ENCODE measurements at places on chromosomes 7 and 10. TPM values are rescaled to one million over a fixed set of nuclear protein-coding genes. Genes with fewer than 3 reads are reported as not detected.
A peak's percentile ranks its signal among the peaks of the same experiment; 100 is the strongest.

GRCh38 chr7:143385891-143386781 is 5.0 kb downstream of the ZYX start:
- no peak overlapping the region for H3K4me3 ChIP-seq
- peaks cover 23% of the 10 kb centered on the region for H3K4me1 ChIP-seq
- H3K36me3 ChIP-seq = peaks cover 19% of the 10 kb centered on the region
- DNase-seq = no peak

- peak; percentile 87 for DNase-seq
- peaks cover 5% of the 10 kb centered on the region for H3K36me3 ChIP-seq
- no peak overlapping the region for H3K27ac ChIP-seq
- no peak overlapping the region for H3K4me3 ChIP-seq
Measured at GRCh38 chr10:25875556-25876165, 58.4 kb upstream of the MYO3A start.

DNA sequence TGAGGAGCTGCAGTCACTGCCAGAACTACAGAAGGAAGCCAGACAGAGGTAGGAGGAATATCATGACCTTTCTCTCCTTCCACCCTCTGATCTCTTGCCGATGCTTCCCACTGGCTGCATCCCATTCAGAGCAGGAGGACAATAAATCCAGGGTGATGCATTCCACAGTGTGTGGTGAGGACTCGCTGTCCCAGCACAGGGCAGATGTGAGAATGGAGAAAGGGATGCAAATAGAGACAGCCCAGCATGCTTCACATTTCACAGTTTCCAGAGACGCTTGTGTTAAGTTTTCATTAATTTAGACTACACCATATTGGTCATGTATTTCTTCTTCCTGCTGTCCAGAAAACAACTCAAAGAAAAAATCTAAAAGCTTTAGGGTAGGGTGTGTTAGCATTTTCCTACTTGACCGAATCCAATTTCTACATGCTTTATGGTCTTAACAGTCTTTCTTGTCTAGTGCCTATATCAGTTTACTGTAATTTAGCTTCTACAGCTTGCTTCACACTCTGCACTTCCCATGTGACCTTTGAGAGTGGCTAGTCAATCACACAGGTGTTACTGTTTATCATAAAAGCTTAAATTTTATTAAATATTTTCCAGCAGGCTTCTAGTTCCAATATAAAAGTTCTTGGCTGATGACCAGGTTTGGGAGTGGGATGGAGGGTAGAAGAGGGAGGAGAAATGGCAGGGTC is 155.6 kb downstream of the RAPGEF5 start:
- H3K27ac ChIP-seq = no peak overlapping the region
- H3K4me3 ChIP-seq = peak overlapping the region; percentile 16
- H3K36me3 ChIP-seq = peaks cover 65% of the 10 kb centered on the region
- no peak for DNase-seq
- H3K4me1 ChIP-seq = peaks cover 39% of the 10 kb centered on the region

DNA sequence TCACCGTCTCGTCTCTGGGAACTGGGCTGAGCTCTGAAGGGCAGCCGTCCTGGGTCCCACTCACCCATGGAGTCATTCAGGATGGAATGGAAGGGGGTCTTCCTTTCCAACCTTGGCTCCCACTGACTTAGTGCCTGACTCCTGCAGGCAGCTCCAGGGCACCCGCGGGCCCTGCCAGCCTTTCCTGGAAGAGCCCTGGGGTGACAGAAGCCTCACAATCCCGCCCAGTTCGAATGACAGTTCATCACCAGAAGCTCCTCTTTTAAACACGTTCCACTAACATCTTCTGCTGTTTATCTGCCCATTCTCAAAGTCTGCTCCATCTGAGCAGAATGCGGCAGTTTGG is 110.6 kb downstream of the TNS3 start:
- peaks cover 4% of the 10 kb centered on the region for H3K27me3 ChIP-seq
- H3K4me3 ChIP-seq = no peak overlapping the region
- DNase-seq = no peak
- no peak overlapping the region for H3K27ac ChIP-seq
- peaks cover 2% of the 10 kb centered on the region for H3K4me1 ChIP-seq

GRCh38 chr7:15236952-15237351 is 324.9 kb downstream of the AGMO start:
- DNase-seq = no peak
- no peak overlapping the region for H3K4me3 ChIP-seq
- no peaks in the 10 kb centered on the region for H3K27me3 ChIP-seq

The CHST15 gene
- total RNA-seq = 148 TPM

GRCh38 chr10:86261941-86262687 is 104.5 kb downstream of the GRID1 start:
- no peak overlapping the region for H3K4me3 ChIP-seq
- peaks cover 14% of the 10 kb centered on the region for H3K27me3 ChIP-seq
- H3K27ac ChIP-seq = no peak overlapping the region
- DNase-seq = peak; percentile 36
- H3K36me3 ChIP-seq = no peaks in the 10 kb centered on the region

DNA sequence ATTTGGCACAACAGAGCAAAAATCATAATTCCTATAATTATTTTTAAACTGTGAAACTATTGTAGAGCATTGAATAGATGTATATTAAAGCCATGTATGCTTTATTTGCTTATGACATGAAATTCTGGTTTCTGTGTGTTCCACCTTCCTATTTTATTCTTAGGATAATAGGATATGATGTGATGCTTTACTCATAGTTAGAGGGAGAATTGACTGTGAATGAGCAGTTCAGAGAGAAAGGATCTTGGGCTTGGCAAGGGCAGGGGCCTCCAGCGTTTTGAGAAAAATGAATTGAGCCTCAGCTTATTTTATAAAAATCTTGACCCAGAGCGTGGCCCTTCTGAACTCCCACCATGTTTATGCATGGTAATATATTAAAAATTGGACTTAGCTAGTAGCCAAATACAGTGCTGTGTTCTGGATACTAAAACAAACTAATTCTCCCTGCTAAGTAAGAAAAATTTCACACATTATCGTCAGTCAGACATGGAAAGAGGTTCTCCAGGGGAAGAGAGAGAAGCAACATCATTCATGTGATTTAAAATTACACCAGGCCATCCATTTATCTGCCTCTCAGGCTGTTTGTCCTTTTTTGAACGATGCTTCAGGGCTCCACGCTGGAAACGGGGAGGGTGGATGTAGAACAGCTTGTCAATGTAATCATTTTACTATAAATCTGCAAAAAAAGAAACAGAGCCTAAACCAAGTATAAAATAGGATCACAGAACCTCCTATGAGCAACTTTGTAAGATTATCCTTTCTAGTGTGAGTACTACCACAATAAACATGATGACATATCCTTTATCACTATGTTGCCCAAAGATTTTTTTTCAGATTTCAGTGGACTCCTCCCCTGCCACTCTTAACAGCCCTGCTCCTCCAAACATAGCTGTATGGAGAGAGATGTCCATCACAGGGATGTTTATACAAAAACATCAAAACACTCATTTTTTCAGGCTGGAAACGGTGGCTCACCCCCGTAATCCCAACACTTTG is 258.1 kb upstream of the C7orf33 start:
- peaks cover 32% of the 10 kb centered on the region for H3K4me1 ChIP-seq
- H3K4me3 ChIP-seq = no peak overlapping the region
- H3K27ac ChIP-seq = no peak overlapping the region
- peaks cover 16% of the 10 kb centered on the region for H3K27me3 ChIP-seq

GRCh38 chr7:104367926-104368325 is 39.5 kb downstream of the LHFPL3 start:
- H3K4me3 ChIP-seq = no peak overlapping the region
- no peak for DNase-seq
- no peaks in the 10 kb centered on the region for H3K36me3 ChIP-seq
- H3K27ac ChIP-seq = no peak overlapping the region

The FAM170B gene
- not detected for total RNA-seq

DNA sequence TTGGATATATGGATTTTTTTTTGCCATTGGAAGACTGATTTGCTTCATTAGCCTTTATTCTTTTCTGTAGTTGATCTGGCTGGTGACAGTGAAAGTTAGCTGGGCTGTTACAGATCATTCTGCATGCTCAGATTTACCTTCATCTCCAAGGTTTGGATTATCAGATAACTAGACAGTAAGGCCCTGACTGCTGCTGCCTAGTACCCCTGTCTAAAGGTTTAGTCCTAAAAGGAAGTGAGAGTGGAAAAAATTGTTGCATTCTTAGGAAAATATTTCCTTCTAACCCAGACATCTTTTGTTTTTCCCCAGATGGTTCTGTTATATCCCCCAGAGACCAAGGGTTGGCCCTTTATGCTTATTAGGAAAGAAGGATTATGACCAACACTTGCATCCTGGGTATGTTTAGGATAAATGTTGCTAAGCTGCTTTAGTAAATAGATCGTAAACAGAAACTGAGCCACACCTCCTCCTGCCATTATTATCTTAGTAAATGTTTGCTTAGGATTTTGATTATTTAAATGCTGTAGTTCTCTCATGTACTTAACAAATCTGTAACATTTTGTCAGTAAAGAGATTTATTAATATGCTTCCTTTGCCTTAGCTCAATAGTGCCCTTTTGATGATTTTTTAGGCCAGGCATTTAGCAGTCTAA is 44.4 kb downstream of the MCU start:
- H3K4me3 ChIP-seq = no peak overlapping the region
- H3K27me3 ChIP-seq = peaks cover 4% of the 10 kb centered on the region
- H3K27ac ChIP-seq = peak overlapping the region; percentile 85
- H3K4me1 ChIP-seq = peaks cover 30% of the 10 kb centered on the region

GRCh38 chr7:28062197-28062991 is 118.2 kb downstream of the JAZF1 start:
- peak overlapping the region; percentile 39 for H3K27ac ChIP-seq
- no peaks in the 10 kb centered on the region for H3K36me3 ChIP-seq
- peaks cover 2% of the 10 kb centered on the region for H3K27me3 ChIP-seq
- H3K4me3 ChIP-seq = no peak overlapping the region
- DNase-seq = peak; percentile 77

GRCh38 chr10:95459446-95460045 is 101.6 kb downstream of the SORBS1 start:
- no peak for DNase-seq
- peaks cover 21% of the 10 kb centered on the region for H3K4me1 ChIP-seq
- H3K27ac ChIP-seq = no peak overlapping the region
- no peak overlapping the region for H3K4me3 ChIP-seq

DNA sequence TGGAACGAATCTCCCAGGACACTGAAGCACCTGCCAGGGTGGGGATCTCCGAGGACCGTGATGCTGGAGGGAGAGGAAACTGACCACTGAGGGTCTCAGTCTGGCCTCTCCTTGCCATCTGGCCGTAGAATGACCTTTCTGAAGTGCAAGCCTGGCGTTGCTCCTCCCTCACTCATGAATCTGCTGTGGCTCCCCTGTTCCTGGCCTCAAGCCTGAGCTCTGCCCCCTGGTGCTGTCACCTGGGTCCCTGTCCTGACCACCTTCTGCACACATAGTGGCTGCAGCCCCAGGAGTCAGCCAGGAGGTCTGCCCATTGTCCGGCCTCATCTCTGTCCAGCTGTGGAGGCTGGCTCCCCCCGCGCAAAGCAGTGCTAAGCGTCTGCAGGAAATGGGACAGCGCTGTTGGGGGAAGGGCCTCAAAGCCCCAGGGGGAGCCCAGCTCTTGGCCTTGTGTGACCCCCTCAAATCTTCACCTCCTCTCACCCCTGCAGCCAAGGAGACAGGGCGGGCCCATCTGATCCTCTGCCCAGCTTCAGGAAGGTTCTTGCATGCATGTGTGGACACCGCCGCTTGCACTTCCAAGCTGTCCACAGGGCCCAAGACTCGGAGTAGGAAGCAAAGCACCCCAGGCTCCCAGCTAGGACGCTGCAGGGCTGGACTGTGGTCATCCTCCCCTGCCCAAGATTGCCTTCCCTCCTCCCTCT is 65.7 kb downstream of the MYL10 start:
- peaks cover 3% of the 10 kb centered on the region for H3K36me3 ChIP-seq
- no peak for DNase-seq
- no peak overlapping the region for H3K27ac ChIP-seq
- H3K27me3 ChIP-seq = peaks cover 18% of the 10 kb centered on the region

The TRIM50 gene
- total RNA-seq = 0.54 TPM

- no peak overlapping the region for H3K27ac ChIP-seq
- H3K36me3 ChIP-seq = no peaks in the 10 kb centered on the region
- no peaks in the 10 kb centered on the region for H3K27me3 ChIP-seq
- DNase-seq = no peak
- no peaks in the 10 kb centered on the region for H3K4me1 ChIP-seq
Measured at GRCh38 chr7:28498636-28499035, 86.3 kb downstream of the CREB5 start.

- peaks cover 25% of the 10 kb centered on the region for H3K4me1 ChIP-seq
- peaks cover 11% of the 10 kb centered on the region for H3K27me3 ChIP-seq
- no peak for DNase-seq
- H3K27ac ChIP-seq = peak overlapping the region; percentile 52
Measured at GRCh38 chr7:30893357-30893756, 18.3 kb upstream of the AQP1 start.

DNA sequence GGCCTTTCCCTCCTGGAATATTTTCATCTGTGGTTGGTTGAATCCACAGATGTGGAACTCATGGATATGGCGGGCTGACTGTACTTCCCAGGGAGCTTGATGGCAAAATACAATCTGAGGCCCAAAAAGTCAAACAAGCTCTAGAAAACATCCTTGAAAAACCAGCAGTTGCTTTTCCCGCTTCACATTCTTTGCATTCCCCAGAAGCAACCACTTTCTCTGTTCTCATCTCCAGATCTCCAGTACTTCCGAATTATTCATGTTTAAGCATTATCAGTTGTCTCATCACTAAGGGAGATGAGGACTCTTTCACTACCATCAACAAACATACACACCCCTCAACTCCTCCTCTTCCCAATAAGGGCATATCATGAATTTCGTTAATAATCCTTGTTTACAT is 55.3 kb downstream of the KIF5B start:
- no peak overlapping the region for H3K4me3 ChIP-seq
- H3K36me3 ChIP-seq = no peaks in the 10 kb centered on the region
- peaks cover 2% of the 10 kb centered on the region for H3K27me3 ChIP-seq
- no peak overlapping the region for H3K27ac ChIP-seq

DNA sequence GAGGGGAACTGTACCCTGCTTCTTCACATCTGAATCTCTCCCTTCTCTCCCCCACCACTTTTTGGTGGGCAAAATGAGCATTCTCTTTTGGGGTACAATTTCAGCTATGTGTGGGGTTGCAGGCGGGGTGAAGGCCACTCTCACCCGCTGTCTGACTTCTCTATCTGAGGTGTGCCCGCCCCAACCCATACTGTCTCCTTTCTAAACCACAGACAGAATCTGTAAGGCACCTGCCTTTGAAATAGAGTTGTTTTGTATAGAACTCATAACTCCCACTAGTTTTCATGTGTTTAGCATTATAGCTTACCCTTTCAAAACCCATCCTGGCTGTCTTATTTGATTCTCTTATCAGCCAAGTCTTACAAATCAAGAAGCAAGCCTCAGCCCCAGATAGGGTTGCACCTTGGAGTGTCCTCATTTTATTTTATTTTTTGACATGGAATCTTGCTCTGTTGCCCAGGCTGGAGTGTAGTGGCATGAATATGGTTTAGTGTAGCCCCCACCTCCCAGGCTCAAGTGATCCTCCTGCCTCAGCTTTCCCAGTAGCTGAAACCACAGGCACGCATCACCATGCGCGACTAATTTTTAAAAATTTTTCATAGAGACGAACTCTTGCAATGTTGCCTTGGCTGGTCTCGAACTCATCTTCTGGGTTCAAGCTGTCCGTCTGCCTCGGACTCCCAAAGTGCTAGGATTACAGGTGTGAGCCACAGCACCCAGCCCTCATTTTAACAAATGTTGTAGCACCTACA is 11.9 kb downstream of the TSPAN14 start:
- H3K4me3 ChIP-seq = peak overlapping the region; percentile 84
- H3K27ac ChIP-seq = peak overlapping the region; percentile 98
- H3K27me3 ChIP-seq = peaks cover 8% of the 10 kb centered on the region
- DNase-seq = no peak
- H3K4me1 ChIP-seq = peaks cover 80% of the 10 kb centered on the region
- H3K36me3 ChIP-seq = peaks cover 18% of the 10 kb centered on the region

The PAPSS2 gene
- 31.0 TPM for total RNA-seq

GRCh38 chr7:40015790-40016296 is 65.8 kb downstream of the CDK13 start:
- H3K4me1 ChIP-seq = no peaks in the 10 kb centered on the region
- no peak for DNase-seq
- peaks cover 5% of the 10 kb centered on the region for H3K36me3 ChIP-seq

The TRPV5 gene
- total RNA-seq = not detected

The MMS19 gene
- total RNA-seq = 127 TPM

All from endothelial cell (in vitro differentiated cells).